Mesenteric fat pad (tissue), 1 donor: ENCODE measurements at places on chromosomes 3 and 15.

DNA sequence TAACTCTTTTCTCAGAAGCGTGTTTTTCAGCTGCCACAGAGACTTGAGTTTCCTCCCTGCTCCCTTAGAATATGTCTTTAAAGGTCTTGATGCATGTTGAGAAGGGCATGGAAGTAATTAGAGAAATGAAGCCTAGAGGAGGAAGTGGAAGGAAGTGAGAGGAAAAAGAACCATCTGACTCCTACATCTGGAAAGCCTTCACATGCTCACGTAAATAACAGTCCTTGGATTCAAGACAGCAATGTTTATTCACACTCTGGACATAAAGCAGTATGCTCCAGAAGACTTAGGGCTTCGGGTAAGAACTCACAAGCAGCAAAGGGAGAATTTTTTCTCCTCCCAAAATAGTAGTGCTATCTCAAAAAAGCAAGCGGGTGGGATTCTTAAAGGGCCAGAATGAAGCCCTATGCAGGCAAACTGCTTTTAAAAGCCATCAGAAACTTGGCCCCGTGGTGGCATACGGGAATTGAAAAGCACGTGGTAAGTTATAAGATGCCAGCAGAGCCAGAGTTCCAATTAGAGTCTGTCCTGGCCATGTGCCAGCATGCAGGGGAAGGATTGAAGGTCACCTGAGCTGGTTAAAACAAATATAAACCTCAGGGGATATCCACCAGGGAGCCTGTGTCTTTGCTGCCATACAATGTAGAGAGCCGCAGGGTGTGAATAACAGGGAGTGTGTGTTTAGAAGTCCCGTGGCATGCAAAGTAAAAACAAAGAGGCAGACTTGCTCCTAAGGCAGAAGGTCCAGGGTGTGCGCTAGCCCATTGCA is 380.8 kb upstream of the NDN start:
- no peak for DNase-seq

- DNase-seq, result peak; percentile 69
Measured at GRCh38 chr15:92603278-92603677, 52.3 kb downstream of the FAM174B start.

DNA sequence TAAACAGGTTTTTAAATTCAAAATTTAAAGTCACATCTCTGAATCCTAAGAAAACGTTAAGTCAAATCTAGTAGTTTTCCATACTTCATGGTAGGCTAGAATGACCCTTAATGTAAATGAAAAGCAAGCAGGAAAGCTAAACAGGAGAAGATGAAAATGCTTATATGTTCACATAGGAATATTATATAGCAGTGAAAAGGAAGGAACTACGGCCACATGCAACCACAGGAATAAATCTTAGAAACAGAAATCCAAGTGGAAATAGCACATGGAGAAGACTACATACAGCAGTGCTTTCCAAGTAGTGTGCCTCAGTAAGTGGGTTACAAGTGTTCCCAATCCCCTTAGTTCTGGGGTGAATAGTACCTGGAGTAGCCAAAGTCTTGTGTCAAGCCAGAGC is 296.2 kb downstream of the FHIT start:
- no peak for DNase-seq

DNA sequence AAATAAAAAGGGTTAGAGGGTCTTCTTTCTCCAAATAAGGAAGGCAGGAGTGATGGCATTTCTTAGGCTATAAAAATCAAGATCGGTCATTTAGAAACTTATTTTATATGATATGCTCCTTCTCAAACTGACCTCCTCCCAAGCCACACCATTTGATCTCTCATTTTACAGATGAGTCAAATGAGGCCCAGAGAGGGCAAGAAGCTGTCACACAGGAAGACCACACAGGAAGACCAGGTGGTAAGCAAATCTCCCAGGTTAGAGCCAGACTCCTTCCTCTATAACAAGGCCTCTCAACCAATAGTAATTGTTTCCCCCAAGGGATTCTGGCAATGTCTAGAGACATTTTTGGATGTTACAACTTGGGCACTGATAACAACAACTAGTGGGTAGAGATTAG is 13.8 kb downstream of the TLE3 start:
- no peak for DNase-seq

DNA sequence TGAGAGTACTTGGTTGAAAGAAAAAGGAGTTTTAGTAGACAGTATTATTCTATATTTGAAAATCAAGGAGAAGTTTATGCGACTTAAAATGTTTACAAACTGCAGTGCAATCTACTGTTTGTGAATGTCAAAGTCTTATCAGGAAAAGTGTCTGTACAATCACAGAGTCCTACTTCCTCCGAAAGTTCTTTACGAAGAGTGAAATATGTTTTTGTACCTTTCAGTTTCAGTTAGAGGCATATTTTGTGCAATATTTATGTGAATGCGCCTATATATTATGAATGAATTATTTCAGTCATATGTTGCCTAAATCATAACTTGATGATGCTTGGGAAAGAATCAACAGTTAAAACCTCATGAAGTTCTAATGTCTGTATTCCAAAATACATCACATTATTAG is 31.5 kb downstream of the NGRN start:
- no peak for DNase-seq

- no peak for DNase-seq
Measured at GRCh38 chr3:188362405-188362831, 208.5 kb downstream of the LPP start.

DNA sequence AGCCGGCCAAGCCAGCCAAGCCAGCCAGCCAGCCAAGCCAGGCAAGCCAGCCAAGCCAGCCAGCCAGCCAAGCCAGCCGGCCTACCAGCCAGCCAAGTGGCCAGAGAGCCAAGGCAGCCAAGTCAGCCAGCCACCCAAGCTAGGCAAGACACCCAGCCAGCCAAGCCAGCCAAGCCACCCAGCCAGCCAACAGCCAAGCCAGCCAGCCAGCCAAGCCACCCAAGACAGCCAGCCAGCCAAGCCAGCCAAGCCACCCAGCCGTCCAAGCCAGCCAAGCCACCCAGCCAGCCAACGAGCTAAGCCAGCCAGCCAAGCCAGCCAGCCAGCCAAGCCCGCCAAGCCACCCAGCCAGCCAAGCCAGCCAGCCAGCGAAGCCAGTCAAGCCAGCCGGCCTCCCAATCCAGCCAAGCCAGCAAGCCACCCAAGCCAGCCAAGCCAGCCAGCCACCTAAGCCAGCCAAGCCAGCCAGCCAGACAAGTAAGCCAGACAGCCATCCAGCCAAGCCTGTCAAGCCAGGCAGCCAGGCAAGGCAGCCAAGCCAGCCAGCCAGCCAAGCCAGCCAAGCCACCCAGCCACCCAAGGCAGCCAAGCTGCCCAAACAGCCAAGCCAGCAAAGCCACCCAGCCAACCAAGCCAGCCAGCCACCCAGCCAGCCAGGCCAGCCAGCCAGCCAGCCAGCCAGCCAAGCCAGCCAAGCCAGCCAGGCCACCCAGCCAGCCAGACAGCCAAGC is 200.5 kb downstream of the GOLGA6L6 start:
- DNase-seq, result peak; percentile 100

DNA sequence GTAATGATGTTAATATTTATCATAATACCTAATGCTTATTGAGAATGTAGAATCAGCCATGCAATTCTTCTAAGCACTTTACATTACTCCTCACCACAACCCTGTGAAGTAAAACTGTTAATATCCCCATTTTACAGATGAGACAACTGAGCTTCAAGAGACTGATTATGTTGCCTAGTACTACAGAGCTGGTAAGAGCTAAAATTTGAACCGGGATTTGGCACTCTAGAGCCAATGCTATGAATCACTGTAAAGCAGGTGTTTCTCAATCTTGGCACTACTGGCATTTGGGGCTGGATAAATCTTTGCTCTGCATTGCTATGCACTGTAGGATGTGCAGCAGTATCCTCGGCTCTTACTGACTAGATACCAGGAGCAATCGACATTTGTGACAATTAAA is 367.7 kb downstream of the MAGI1 start:
- no peak for DNase-seq

DNA sequence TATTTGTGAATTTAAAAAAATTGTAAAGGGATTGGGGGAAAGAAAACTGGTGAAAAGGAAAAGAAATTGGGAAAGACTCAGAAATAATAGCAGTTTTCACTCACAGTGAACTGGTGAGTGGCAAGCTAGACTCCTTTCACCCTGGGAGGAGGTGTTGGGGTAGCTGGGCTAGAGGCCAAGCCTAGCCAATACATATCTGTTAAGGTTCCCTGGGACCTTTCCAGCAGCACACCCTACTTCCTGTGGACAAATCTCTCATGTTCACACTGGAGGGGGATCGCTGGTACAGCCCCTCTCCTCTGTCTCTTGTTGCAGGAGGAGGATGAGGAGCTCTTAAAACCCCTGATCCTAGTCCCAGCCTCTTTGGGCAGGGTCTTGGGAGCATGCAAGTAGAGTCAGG is 3.7 kb upstream of the RPP25 start:
- DNase-seq, result no peak

- no peak for DNase-seq
Measured at GRCh38 chr3:178483704-178484103, 52.5 kb upstream of the KCNMB2 start.

DNA sequence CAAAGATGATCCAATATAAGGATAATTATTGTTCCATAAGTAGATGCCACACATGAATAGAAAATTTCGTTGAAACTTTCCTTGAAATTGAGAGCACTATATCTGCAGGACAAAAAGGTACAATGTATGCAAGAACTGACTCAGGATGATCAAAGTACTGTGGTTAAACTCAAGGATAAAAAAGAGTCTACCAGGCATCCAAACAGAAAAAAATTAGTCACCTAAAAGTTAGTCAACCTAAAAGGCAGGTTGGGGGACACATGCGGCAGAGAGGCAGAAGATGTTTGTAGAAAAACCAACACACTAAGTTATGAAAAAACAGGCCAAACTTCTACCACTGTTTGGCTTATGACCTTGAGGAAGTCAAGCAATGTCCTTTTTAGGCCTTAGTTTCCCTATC is 68.7 kb downstream of the GSK3B start:
- DNase-seq, result no peak

GRCh38 chr3:183762304-183762703 is 63.1 kb downstream of the MAP6D1 start:
- no peak for DNase-seq

DNA sequence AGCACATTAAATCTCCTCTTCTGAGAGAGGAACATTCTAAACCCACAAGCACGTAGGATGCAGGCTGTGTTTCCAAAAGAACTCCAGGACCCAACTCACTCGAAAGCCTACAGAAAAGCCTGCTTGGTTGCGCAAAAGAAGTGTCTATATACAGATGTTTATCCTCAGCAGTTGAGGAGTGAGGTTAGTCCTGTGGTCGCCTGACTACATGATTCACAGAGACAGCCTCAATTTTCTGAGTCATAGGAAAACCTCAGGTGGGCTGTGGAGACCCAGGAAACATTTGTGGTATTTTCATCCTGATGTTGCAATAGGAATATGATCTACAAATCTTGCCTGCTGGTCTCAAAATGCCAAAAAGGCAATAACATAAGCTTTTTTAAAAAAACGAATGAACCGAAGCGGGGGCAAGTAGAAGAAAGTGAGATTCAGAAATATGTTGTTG is 183.8 kb upstream of the THRB start:
- DNase-seq, result no peak

- DNase-seq, result no peak
Measured at GRCh38 chr3:33016846-33017405, 65.5 kb downstream of the CCR4 start.
